ENCODE measurements at places on chromosomes 1 and 21.

DNA sequence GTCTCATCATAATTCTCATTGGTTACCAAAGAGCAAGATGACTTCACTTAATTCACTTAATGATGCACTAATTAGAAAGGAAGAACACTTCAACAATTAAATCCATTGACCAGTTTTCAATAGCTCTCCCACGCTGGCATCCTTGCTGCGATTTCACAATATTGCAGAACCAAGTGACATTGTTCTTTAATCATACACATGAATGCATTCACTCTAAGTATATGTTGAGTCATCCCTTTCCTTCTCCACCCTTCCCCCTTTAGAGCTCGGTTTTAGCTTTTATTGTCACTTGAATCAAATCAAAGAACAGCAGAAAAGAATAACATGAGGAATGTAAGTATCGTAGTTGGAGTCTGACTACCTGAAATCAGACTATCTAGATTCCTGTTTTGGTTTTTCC lies 233.6 kb upstream of the FMN2 start:
- DNase-seq, result no peak

GRCh38 chr21:31098576-31099005 lies 60.3 kb upstream of the KRTAP19-8 start:
- peak; percentile 2 for DNase-seq

DNA sequence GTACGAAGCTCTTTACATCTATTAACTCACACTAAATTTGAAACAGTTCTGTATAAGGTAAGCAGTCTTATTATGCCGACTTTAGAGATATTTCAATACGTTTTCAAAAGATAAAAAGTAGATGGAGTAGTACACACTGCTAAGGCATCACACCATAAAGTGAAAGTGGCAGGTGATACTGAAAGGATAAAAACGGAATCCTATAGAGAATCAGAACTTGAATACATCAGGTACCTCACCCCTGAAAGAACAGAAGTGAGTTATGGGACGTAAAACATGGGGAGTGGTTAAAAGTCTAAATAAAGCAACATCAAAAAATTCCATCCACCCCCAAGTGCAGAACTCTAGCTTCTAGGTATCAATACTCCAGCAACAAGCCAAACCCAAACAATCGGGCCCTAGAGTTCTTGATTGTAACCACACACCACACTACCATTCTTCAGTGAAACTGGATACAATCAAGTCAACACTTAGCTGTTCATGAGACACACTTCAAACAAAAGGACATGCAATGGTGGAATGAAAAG lies 142.6 kb downstream of the SMYD3 start:
- peak; percentile 9 for DNase-seq

DNA sequence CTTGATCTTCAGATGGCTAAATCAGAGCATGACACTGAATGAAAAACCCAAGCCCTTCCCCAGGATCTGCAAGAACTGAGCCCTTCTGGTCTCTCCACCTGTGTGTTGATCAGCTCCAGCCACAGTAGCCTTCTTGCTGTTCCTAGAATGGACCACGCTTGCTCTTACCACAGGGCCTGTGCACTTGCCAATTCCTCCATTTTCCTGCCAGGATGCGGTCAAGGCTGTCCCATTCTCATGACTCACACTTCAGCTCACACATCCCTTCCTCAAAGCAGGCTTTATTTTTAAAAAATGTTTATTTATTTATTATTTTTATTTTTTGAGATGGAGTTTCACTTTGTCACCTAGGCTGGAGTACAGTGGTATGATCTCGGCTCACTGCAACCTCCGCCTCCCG lies 43.6 kb upstream of the GRHL3 start:
- DNase-seq, result no peak

DNA sequence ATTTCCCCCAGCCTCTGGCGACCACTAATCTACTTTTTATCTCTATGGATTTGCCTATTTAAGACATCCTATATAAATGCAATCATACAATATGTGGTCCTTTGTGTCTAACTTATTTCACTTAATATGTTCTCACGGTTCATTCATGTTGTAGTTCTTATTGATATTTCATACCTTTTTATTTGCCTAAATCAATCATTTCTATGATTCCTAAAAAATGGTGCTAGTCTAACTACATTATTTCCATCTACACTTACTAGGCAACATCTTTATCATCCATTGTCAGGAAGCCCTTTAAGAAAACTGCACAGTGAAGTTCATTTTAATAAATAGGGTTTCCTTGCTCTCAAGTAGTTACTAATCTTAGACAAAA lies 380 bp upstream of the FBXO28 start:
- DNase-seq, result no peak

DNA sequence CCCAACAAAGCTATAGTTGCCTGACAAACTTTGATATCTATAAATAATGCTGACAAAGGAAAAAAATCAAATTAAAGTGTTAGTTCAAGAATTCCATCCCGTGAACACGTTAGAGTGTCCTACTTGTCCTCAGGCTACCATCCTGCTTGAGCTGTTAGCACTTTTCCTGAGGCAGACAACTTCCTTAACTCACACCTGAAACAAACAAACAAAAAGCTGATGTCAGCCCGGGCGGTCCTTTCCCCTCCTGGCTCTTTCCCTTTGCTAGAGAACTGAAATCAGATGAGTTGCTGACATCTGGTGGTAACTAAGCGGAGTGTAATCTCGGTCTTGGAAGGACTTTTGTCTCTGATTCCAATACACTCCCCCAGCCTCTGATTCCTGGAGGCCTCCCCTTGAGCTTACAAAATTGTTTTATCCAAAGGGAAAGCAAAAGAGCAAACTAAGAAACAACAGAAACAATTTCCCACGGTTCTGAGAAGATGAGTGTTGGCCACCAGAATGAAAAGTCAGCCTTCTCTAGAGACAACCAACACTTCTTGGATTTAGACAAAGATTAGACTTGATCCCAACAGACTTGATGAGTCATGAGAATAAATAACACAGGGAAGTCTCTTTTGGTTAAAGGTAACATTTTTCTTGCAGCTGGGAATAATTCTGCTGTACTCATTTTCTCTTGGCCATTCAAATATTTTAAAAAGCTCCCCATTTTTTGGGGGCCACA lies 135.4 kb downstream of the PROX1 start:
- peak; percentile 68 for DNase-seq

- no peak for DNase-seq
Measured at GRCh38 chr21:31580866-31581276, 78.6 kb upstream of the SOD1 start.

DNA sequence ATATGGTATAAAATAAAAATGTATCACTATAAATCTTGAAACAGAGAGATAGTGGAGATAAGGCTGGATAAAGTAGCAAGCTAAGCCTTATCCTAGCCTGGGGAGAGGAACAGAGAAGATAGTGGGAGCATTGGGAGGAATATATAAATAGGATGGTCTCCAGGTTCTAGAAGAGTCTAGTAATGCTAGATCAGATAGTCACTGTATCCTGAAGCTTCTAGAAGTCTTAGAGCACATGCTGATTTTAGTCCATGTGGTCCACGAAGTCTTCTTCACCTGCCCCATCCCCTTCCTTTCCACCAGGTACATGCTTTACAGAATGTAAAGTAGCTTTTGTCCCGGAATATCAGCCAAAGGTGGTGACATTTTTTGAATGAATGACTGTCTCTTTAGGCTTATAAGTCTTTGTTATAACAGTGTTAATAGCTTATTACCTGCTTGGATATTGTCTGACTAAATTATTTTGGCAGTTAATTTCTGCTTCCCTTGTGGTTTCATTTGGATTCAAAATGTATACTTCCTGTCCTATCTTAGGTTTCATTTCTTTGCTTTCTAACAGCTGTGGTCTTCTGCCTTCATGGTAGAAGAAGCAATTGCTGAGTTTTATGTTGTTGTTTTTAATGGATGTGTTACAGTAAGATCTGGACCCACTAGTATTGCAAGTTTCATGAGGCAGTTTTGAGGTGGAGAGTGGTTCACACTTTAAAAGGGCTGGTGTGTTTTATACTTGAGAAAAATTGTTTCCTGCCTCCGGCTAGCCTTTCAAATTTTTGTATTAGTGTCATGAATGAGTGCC lies 5.9 kb downstream of the SMG7 start:
- no peak for DNase-seq

GRCh38 chr1:112114540-112114939 lies 125.1 kb upstream of the KCND3 start:
- no peak for DNase-seq

DNA sequence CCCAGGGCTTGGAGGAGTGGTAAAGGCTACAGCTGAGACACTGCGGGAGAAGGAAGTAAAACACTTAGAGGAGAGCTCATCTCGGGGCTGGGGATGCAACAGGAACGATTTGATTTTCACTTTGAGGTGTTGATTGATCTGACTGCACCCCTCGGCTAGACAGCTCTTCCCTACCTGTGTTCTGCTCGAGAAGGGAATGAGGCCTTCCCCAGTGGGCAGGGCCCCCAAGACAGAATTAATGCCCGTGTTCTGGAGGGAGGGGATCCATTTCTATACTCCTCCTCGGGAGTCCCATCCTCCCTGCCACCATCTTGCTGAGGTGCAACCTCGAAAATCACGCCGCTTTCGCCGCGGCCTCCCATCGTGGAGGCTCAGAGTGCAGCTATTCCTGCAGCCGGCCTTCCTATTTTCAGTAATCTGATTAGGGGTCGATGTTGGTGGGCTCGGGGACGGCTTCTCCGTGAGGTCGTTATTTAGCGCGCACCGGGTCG lies 2.4 kb downstream of the ATP2B4 start:
- DNase-seq, result no peak

- DNase-seq, result no peak
Measured at GRCh38 chr1:113784104-113784779, 25.0 kb upstream of the PHTF1 start.

All from NCI-H510A (cell line).